ENCODE measurements at places on chromosomes 7 and 10.
A peak's percentile ranks its signal among the peaks of the same experiment; 100 is the strongest.

GRCh38 chr10:120403109-120403508 lies 53.9 kb upstream of the PLPP4 start:
- DNase-seq = no peak

- no peak for DNase-seq
Observed at GRCh38 chr10:24804392-24804791, 80.7 kb upstream of the ARHGAP21 start.

- DNase-seq = no peak
Observed at GRCh38 chr7:157012113-157012547, 1.7 kb upstream of the MNX1 start.

DNA sequence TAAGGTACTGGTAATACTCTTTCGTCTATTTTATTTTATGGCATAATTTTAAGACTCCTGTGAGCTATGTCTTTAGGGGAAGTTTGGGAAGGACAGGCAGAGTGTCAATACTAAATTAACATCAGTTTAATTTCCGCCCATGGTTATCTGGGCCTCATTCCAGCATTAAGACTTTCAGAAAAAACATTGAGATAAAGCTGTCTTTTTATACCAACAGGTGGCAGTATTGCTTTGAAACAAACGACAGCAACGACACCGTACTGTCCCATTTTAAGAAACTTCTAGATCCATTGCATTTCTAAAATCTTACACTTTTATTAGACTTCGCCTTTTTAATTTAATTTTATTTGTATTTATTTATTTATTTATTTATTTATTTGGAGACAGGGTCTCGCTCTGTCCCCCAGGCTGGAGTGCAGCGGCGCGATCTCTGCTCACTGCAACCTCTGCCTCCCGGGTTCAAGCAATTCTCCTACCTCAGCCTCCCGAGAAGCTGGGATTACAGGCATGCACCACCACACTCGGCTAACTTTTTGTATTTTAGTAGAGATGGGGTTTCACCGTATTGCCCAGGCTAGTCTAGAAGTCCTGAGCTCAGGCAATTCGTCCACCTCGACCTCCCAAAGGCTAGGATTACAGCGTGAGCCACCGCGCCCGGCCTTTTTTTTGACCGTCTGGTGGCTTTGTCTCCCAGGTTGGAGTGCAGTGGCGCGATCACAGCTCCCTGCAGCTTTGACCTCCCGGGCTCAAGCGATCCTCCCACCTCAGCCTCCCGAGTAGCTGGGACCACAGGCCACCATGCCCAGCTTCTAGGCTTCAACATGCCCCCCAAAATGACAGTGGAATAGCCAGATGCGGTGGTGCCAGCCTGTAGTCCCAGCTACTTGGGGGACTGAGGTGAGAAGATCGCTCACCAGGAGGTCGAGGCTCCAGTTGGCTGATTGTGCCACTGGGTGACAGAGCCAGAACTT lies 78.7 kb upstream of the C1GALT1 start:
- DNase-seq = peak; percentile 60

DNA sequence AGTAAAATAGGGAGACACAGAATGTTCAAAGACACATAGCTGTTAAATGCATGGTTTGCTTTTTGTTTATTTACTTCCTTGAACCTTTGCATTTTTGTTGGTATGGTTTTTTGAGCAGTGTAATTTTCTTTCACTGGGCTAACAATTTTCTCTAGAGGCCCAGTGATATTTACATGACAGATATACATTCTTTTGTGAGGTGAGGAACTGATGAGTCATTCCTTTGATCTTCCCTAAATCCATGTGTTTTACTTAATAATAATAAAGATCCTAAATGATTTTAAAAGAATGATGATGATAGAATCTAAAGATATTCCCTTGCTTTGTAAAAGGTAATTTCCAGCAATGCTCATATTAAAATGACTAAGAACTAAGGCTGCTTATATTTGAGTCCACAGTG lies 188.5 kb upstream of the ANK3 start:
- DNase-seq = no peak

DNA sequence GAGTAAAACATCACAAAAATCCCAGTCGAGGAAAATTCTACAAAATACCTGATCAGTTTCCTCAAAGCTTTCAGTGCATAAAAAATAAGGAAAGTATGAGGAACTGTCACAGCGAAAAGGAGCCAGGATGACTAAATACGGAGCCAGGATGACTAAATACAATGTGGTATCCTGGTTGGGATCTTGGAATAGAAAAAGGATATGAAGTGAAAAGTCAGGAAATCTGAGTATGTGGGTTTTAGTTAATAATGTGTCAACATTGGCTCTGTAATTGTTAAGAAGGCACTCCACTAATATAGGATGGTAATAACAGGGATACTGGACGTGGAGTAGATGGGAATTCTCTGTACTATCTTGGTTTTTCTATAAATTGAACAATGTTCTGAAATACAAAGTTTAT lies 175.5 kb downstream of the SUGCT start:
- no peak for DNase-seq

DNA sequence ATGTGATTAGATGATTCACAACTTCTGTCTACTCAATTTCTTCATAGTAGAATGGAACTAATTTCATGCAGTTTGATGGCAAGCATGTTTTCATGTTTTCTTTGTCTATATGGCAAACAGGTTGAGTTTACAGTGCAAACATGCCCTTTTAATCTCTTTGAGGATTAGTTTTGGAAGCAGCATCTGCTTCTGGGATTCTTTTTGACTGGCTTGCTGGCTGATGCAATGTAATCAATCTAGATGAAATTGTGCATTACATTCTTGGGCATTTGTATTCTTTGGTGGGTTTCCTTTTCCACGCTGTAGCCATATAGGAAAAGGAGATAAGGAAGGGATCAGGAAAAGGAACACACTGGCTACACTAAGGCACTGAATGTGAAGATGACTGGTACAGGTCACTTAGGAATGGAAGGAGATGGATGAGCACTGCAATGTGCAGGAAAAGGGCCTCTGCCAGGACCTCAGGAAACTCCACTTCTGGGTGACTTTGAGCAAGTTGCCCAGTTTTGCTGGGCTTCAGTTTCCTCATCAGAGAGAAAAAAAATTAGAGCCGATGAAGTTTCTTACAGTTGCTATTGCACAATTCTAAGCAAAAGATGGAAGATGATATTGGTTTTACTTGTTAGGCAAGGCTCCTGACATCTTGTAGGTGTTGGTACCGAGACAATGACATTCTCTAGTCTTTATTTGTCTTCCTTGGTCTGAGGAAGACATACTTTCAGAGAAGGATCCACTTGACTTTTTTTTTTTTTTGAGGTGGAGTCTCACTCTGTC lies 269.1 kb downstream of the SUGCT start:
- no peak for DNase-seq

GRCh38 chr7:128381161-128381821 lies 19.8 kb upstream of the PRRT4 start:
- DNase-seq = no peak

Measured in NCI-H748 treated with DMSO at 0.1 percent for 48 hours (cell line).